Foreskin keratinocyte (primary cell): ENCODE measurements at places on chromosomes 11 and 22.

DNA sequence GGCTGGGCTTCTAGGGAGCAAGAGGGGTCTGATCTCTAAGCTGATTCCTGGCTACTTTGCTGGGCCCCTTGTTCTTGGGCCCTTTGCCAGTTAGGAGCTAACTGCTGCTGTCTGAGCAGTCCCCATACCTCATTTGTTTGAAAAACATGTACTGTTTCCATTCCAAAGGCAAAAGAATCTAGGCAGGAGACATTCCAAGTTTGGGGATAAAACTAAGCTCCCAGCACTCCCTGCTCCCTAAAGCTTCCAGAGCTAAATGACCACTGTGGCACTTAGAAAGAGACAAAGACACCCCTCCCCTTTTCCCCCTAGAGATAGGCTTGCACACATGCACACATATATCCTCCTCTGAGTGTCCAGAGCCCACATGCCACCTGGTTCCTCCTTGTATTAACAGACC lies 22.7 kb upstream of the RRM1 start:
- no peak for DNase-seq

DNA sequence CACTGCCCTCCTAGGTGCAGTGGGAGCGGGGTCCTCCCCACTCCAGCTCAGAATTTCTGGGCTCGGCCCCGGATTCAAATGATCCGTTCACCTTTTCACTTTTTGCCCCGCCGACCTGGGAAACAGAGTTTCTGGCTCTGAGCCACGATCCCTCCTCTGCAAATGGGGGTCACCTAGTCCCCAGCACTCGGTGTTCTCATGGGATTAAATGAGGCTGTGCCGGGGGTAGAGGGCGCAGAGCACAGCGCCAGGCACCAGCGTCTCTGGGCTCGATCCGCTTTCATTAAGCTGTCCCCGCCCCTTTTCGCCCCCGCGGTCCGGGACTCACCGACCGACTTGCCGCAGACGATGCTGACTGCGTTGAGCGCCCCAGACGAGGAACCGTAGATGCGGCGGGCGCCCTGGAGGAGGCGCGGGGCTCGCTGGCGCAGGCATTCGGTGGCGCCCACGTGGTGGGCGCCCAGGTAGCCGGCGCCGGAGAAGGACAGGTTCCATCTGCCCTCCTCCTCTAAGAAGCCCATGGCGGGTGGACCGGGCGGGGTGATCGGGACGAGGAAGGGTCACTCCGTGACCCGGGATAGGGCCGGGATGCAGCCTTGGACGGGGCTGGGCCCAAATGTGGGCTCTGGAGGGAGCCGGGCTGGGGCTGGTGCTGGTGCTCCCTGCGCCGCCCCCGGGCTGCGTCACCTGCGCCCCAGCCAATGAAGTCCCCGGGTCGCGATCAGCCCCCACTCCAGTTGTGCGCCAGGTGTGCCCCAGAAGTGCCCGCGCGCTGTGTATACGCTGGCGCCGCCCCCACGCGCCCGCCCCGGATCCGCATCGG lies at the start of gene PNPLA5:
Gene PNPLA5 (minus strand): TSS at position 654 of the 823 bp plus-strand sequence. CDS start 133 bp downstream, at position 521.
- no peak for DNase-seq

DNA sequence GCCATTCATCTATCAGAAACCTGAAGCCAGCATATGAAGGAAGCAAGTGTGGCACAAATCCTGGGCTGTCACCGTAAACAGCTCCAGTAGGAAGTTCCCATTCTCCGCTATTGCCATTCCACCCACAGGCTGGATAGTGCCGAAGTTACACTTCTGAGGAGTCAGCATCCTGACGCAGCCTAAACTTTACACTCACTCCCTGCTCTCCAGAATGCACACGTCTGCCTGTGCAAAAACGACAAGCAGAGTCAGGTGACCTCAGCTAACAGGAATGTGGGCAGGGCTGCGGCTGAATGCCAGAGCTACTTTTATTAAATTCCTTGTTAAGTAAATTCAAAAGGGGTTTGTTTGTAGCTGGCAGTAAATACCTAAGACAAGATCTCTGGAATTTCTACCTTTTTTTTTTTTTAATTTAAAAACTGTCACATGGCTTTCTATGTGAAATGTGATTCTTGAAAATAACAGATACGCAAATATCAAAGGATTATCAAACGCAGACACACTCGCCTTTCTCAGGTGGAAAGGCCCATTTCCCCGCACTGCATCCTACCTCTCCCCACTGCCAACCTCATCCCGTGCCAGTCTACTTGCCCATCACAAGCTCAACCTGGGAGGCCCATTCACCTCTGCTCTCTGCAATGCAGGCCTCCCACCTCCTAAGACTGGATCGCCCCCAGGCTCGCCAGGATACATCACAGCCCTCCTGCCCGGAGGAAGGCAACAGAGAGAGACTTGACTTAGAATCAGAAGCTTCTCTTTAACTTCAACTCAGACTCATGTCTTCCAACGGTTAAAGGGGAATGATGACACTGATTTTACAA lies 33.5 kb downstream of the NFRKB start:
- DNase-seq, result peak; percentile 98

DNA sequence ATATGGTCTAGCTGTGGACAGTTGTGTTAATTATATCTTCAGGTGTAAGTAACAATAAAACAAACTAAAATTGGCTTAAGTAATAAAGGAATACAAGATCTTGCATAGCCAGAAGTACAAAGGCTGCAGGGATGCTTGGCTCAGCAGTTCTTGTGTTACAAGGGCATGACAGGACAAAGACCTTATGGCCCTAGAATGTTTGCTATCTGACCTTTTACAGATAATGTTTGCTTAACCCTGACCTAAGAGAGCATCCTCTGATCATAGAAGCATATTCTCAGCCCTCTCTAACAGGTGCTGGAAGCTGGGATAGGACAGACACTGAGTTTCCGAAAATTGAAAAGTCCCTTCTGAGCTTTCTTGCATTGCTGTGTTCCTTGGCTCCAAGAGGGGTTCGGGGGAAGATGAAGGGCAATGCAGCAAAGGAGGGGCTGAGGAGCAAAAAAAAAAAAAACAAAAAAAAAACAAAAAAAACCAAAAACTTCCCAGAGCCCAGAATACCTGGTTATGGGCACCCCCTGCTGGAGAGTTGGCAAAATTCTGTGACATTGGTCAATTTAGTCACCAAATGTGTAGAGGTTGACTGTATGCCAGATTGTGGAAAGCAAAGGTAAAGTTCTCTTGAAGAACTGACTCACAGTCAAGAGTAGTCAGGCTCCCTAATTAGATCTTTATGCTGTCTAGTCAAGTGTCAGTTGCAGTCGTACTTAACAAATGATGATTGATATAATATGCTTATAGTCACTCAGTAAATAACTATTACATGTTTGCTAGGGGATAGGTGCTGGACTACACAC lies 10.4 kb upstream of the HIKESHI start:
- DNase-seq, result peak; percentile 68

DNA sequence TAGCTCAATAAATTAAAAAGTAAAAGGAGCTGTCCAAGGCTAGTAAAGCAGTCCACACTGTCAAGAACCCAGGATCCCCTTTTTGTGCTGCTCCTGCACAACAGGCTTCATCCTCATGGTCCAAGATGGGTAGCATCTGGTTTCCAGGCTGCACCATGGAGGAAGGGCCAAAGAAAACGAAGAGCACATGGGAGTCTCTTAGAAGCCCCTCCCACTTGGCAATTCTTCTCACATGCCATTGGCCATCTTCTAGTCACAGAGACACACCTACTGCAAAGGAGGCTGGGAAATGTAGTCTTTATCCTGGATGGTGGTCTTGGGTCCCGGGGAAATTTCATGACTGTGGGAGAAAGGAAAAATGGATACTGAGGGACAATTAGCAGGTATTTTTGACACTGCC lies 37.8 kb downstream of the PRR5L start:
- peak; percentile 23 for DNase-seq

- no peak for DNase-seq
Observed at GRCh38 chr22:24088816-24089215, 77.7 kb downstream of the CABIN1 start.

DNA sequence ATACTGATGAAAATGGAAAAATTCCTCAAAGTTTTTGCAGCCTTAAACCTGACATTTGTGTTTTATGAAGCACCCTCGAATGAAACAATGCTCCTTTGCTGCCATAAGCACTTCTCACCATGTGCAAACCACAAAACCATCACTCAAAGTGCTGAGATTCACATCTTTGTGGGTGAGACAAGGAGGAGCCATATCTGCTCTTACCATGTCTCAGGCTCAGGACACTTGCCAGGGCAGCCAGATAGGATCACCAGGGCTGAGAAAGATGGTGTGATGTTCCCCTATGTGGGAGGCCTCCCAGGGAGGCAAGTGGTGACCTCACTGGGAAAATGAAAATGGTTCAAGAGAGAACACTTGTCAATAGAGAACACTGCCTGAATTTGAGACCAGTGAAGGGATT lies 120.4 kb downstream of the CCDC34 start:
- DNase-seq, result no peak

- DNase-seq, result no peak
Observed at GRCh38 chr11:122696662-122697061, 41.1 kb downstream of the UBASH3B start.

DNA sequence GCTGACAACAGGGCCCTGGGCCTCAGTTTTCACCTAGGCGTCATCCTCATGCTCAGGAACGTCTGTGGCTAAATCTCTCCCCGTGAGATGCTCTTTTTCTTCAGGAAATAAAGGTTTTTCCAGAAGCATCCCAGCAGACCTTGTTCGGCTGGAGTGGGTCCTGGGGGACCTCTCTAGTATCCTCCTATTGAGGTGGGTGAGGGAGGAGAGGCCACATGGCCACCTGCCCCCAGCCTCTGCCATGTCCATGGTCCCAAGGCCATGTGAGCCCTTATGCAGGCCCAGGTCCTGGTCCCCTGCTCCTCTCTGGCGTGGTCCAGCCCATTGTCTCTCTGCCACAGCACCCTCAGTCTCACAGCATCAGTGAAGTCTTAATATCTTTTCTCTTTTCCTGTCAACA lies 22.0 kb downstream of the ALG12 start:
- DNase-seq, result no peak

- no peak for DNase-seq
Observed at GRCh38 chr22:24146194-24146616, 35.1 kb upstream of the SUSD2 start.

GRCh38 chr11:66818231-66818955 lies 24.8 kb upstream of the RCE1 start:
- DNase-seq, result no peak
